Occipital lobe (tissue), 3 donors: ENCODE measurements at places on chromosomes 12 and 14.

- DNase-seq = no peak
These were observed 404.7 kb downstream of the MDGA2 start for GRCh38 chr14:47270715-47271114.

- DNase-seq = no peak
These were observed 247.6 kb downstream of the IPO8 start for GRCh38 chr12:30448038-30448437.

DNA sequence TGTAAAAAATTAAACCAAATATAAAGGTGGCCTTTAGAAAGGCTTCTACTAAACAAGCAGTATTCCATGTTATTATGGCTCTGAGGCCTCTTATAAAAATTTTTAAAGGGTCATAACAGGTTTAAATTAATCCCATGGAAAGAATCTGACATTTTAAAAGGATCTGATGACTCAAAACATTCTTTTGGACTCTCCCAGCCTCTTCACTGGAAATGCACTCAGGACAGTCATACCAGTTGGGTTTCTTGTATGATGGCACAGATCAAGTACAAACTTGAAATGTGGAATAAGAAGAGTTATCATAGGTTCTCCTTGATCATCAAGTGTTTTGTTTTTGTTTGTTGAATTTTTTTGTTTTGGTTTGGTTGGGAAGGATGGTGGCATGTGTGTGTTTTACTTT is 50.8 kb downstream of the PPP2R5E start:
- no peak for DNase-seq

DNA sequence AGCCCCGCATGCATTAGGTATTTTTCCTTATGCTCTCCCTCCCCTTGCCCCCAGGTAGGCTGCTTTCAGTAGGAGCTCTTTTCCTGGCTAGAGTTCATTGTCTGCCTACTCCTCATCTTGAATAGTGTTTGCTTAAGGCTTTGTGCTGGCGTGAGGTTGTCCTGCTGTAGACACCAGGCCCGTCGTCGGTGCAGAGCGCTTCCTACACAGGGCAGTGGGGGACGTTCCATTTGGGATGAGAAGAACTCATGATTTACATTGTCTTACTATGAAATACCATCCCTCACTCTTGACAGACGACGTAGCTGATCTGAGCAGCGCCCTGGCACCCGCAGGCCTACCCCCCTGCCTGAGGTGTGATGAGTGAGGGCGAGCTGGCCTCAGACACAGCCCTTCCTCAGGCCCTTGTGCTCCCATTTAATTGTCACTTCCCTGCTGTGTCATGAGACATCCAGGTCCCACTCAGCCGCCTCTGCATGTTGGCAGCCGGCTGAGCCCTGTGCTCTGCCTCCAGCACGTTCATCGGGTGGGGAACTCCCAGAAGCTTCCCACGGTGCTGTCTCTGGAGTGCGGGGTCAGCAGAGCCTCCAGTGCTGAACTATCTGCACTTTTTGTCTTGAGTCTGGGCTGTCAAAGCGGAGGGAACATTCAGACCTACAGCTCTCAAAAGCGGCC is 76.0 kb downstream of the WDR20 start:
- DNase-seq = peak; percentile 18

GRCh38 chr14:35416108-35416750 is 11.7 kb upstream of the NFKBIA start:
- no peak for DNase-seq

- no peak for DNase-seq
These were observed 134.7 kb downstream of the GPR135 start for GRCh38 chr14:59330455-59330854.
